ENCODE measurements at places on chromosomes 7 and 10.

- no peak for DNase-seq
Observed at GRCh38 chr10:114245121-114245791, 6.2 kb downstream of the VWA2 start.

DNA sequence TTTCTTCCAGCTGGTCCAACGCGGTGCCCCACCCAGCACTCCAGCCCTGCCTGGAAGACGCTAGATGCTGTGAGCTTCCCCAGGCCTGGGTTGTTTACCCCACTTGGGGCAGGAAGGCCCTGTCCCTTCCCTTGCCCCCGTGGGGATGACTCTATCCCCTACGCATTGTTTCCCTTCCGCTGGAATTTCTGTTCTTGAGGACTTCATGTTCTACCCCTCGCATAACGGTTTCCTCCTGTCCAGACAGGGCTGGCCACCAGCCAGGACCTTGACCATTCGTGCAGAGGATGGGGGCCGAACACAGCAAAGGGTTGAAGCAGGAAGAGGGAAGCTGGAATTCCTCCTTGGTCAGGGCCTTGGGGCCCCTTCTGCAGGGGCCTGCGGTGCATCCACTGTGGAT lies 14.7 kb upstream of the SERPINE1 start:
- no peak for DNase-seq

DNA sequence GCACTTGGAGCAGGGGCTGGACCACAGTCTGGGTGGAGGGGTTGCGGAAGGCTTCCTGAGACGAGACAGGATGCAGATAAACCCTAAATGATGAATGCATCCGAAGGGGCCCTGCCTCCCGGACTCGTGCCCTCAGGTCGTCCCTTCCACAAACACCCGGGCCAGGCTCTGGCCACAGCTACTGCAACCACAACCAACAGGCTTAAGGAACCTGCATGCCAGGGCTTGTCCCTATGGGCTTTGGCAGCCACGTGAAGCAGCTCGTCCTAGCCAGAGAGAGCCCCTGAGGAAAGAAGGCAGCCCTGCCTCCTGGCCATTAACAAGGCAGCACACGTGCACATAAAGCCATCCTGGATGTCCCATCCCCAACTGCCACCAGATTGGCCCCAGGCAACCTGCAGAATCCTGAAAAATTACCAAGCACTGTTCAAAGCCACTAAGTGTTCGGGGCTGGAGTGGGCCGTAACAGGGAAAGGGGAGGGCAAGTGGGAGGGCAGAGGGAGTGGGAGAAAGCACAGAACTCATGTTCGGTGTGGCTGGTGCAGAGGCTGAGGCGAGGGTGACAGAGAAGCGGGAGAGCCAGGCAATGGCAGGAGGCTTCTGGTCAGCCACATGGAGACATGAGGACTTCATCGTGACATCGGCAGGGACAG lies 62.7 kb downstream of the MAD1L1 start:
- no peak for DNase-seq

- no peak for DNase-seq
Observed at GRCh38 chr10:114653926-114654325, 4.1 kb downstream of the ABLIM1 start.

DNA sequence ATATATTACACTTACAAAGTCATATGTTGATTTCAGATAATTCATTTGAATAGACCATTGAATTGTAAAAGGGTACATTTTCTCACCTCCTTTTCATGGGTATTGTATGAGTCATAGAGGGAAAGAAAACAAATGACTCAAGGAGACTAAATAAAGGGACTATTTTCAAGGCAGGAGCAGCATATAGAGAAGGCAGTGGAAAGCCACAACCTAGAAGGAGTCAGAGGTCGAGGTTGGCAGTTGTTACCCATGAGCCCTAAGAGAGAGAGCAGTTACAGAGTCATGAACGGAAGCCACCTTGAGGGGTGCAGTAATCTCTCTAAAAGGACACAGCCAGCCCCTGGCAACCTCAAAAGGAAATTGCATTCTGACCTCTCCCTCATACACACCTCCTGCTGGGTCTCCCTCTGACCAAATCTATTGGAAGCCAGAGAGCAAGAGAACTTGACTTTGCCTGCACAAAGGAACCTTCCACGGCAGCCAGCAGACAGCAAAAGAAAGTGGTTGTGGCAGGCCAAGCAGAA lies 137.9 kb downstream of the GRM8 start:
- DNase-seq = no peak

All from activated naive CD8-positive, alpha-beta T cell treated with anti-CD3 and anti-CD28 coated beads, Interleukin-2, amount 50 U/mL, for 16 hours (primary cell).